ENCODE measurements at places on chromosomes 5 and 9.

- DNase-seq = no peak
Measured at GRCh38 chr9:96246267-96246671, 55.7 kb downstream of the HSD17B3 start.

GRCh38 chr5:10756549-10756948, 4.5 kb downstream of the DAP start:
- no peak for DNase-seq

- no peak for DNase-seq
Measured at GRCh38 chr9:90802386-90802985, 867 bp downstream of the SYK start.

DNA sequence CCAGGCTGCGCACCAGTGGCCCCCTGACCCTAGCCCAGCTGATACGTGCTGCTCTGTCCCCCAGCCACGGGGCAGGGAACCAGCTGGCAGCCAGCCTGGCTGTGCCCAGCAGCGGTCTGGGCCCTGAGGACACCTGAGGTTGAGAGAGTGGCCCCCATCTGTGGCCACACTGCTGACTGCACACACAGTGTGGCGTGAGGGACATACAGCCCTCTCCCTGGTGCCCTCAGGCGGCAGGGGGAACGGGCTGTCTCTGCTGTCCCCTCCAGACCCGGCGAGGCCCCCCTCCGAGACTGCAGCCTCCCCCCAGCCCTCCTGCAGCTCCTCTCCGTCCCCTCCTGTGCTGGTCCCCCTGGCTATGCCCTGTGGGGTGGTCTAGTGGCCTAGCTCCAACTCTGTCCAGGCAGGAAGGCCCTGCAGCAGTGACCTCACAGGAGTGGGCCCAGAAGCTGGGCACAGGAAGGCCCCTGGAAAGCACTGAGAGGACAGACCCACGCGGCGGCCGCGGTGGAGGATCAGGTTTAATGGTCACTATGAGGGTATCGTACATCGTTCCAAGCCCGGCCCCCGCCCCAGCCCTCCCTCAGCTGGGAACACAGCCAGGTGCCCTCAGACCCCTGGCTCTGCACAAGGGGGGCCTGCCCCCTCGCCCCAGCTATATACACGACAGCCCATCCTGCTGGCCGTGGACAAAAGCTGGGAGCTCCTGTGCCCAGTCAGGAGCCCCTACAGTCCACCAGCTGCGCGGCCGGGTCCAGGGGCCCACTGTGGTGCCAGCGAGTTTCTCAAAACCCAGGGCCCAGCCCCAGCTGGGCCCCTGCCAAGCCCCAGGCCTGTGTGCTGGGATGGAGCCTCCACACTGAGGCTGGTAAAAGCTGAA, 6.8 kb upstream of the ENTPD8 start:
- DNase-seq = no peak

- DNase-seq = no peak
Measured at GRCh38 chr9:7209016-7209715, 451.4 kb downstream of the KDM4C start.

DNA sequence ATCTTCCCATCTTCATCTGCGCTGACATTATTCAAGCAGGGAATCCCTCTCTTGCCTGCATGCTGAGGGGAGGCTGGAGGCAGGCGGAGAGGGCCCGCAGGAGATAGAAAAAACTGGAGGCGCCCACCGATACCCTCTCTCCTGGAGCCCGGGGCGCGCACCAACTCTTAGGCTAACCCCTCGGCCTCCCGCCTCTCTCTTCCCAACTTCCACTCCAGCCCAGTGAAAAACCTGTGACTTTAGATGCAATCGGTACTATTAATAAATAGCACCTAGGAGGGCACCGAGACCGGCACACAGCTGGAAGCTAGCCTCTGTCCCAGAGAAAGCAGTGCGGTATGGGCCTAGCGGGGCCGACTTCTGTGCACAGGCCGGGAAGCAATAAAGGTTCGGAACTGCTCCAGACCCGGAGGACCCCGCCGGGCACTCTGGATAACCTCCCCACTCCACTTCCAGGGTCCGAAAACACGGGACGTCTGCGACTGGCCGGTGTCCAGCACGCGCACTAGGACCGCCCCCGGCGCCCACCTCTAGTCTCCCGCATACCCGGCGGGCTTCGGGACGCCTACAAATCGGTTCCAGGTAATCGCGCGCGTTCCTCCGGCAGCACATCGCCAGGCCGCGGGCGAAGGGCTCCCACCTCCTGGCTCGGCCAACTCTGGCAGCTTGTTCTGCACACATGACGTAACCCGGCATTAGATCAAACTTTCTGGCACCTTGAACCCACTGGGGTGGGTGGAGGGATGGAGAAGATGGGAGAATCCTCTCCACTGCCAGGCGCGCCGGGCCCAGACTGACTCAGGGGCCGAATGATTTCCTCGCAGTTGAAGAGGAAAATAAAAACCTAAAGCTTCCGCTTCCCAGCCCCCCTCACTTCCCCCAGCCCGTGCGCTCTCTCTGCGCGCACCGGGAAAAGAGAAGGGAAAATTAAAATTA, 1.4 kb downstream of the EFNA5 start:
- DNase-seq = no peak

DNA sequence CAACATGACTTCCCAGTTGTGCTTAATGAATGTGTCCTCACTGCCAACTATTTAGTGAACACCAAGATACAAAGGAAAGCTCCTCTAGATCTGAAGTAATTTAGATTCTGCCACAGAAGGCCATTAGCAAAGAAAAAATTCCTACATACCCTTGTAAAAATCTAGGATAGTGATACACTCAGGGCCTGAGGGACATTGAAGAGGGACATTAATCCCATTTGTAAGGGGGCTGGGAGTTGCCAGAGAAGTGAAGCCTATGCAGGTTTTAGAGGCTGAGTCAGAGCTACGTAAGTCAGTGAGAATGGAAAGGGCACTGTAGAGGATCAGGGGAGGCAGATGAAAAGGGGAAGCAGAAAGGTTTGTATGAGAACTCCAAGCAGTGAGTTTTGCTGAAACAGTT, 286.9 kb upstream of the TARS1 start:
- DNase-seq = no peak

DNA sequence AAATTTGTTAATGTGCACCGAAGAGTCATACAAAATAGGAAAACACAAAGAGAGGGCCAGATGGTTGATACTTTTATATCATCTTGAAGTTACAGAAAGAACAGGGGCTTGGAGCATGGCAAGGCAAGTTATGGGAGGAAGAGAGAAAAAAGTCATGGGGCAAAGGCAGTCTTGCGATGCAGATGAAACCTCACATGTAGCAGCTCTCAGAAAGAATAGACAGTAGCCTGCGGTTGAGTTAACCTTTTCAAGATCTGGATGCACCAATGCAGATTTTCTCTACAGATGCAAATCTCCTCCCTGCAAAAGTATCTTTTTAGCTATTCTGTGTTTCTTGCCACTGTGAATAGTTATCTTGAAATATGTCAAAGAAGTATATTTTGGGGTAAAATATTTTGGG, 243.9 kb downstream of the TMEM167A start:
- DNase-seq = no peak

Measured in T-helper 17 cell (primary cell).